ENCODE measurements at places on chromosomes 1 and 21.

DNA sequence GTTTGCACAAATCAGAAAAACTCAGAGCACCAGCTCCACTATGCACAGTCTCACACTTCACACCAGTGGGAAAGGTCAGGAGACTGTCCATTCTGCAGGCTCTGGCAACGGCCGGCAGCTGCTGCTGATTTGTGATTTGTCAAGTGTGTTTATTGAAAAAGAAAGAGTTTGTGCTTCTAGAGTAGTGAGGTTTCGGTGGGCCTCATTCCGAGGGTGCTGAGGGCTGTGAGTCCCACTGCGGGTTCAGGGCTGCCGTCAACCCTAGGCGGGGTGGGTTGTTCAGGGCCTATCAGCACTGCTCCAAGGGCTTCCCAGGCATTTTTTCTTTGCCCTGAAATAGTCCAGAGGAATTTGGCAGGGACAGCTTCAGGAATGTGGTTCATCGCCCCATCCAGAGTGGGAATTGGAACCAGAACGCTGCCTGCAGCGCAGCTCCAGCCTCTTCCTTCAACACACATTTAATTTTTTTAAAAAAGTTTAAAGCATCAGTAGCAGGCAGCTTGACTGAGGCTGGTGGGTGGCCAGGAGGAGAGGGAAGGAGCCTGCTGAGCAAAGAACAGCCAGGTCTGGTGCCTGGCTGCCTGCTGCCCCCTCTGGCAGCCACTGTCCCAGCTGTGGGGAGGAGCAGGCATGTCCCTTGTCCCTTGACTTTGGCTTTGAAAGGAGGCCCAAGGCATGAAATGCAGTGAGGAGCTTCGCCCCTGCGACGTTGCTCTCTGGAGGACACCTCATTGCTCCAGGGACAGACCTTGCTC is 19.7 kb downstream of the STUM start:
- no peak for DNase-seq

GRCh38 chr1:107100331-107100984 is 40.4 kb upstream of the NTNG1 start:
- DNase-seq: no peak

DNA sequence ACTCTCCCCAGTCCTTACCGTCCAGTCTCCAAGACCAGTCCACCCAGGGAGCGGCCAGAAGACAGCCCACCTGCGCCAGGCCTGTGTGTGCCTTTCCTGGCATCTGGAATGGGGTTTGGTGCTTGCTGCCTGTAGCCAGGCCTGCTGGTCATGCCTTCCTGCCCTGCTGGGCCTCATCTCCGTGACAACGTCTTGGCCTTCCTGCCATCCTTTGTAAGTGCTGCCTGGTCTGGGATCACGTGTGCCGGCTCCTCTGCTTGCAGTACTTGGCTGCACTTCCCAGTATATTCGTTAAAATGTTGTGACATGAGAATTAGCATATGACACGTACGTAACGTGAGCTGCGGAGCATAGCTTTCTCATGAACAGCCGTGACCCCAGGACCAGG is 145.3 kb upstream of the COL6A1 start:
- no peak for DNase-seq

- no peak for DNase-seq
These were observed 3.2 kb downstream of the RCAN3 start for GRCh38 chr1:24505816-24506215.

- no peak for DNase-seq
These were observed 14.4 kb upstream of the EPHA2 start for GRCh38 chr1:16170283-16170673.

DNA sequence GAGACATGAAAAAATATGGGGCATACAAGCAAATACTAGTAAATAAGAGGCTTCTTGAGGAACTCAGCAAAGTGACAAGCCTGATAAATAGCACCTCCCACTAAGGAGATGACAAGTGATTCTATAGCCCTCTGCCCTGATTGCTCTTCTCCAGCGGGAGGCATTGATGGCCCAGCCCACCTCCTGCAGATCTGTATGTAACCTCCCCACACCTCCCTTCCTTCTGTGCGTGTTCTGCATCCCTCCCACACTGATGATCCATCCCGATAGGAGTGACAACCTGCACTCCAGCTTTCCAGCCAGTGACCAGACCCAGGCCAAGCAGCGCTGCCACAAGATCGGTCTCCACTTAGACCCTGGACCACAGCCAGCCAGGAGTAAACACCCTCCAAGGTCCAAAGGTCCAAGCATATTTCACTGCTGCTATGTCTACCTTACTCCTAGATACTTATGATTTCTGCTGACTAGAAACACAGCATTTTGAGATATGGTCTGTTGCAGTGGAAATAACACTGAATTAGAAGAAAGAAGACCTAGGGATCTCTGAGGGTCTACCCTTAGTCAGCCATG is 176.1 kb downstream of the BRINP2 start:
- DNase-seq: no peak

DNA sequence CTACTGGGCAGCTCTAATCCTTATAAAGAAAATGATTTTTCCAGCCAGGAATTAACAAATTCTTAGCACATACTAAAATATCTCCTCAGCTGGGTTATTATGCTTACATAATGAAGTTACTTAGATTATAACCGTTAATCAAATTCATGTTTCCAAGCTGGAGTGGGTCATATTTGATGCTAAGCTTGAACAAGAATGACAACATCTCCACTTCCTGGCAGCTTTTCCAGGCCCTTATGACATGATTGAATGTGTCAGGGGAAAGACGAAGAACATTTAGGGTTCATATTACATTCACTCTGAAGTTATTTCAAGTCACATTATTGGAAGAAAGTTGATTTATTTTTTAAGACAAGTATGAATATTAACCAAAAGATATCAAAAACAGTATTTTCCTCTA is 333.7 kb downstream of the PCP4 start:
- DNase-seq: no peak
